ENCODE measurements at places on chromosomes 1 and 21.

GRCh38 chr1:202516434-202516877 lies 168.0 kb downstream of the PPP1R12B start:
- no peak for DNase-seq

DNA sequence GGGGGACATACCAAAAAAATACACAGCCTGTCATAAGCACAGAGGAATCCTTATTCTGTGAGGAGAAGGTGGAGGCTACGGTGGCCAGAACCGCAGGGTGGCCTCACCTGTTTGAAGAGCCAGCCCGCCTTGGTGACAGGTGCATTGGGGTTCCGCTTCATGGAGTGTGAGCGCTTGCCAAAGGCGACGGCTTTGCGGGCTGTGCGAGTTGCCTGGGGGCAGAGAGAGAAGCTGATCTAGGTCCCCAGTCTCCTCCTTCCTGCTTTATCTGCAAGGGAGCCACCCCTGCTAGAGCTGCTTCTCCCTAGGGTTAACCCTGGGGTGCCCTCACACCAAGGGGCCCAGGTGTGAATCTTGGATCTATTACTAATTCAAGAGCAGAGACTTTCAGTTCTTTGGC lies 54.3 kb upstream of the GOLT1A start:
- no peak for DNase-seq

GRCh38 chr1:214281720-214282629 lies 1.0 kb downstream of the SMYD2 start:
- peak; percentile 66 for DNase-seq

DNA sequence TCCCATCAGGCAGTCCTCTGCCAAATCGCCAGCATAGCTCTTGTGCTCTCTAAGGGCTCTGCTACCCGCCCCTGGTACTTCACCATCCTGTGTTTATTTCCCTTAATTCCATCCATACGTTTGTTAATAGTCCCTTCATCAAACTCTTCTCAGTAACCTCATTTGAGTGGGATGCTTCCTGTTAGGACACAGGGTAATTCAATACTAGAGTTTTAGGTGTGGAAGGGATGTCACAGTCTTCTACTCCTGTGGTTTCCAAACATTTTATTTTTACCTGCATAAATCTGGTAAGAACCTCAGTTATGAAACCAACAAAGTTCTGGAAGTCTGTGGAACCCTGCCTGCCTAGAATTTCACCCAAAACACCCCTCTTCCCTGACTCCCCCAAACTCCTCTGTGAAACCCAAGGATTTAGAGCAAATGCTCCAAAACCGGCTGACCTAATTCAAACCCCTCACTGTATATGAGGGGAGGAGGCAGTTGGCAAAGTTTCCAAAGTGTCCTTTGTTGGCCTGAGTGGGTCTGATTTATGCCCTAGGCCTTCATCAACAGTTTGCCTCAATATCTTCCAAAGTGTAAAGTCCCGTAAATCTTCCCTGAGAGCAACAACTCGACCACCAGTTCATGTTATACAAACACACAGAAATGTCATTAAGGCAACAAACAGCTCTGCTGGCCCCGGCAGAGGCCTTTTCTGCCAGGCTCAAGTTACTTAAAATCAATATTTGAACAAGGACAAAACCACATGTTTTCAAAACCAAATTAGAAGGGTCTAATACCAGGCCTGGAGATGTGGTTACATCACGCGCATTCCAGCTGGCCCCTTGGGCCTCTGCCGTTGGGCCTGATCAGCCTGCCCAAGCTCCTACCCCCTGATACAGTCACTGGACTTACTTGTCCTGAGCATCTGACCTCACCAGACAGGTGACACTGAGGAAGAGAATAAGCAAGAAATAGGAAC lies 82.4 kb upstream of the FGGY start:
- DNase-seq = no peak

DNA sequence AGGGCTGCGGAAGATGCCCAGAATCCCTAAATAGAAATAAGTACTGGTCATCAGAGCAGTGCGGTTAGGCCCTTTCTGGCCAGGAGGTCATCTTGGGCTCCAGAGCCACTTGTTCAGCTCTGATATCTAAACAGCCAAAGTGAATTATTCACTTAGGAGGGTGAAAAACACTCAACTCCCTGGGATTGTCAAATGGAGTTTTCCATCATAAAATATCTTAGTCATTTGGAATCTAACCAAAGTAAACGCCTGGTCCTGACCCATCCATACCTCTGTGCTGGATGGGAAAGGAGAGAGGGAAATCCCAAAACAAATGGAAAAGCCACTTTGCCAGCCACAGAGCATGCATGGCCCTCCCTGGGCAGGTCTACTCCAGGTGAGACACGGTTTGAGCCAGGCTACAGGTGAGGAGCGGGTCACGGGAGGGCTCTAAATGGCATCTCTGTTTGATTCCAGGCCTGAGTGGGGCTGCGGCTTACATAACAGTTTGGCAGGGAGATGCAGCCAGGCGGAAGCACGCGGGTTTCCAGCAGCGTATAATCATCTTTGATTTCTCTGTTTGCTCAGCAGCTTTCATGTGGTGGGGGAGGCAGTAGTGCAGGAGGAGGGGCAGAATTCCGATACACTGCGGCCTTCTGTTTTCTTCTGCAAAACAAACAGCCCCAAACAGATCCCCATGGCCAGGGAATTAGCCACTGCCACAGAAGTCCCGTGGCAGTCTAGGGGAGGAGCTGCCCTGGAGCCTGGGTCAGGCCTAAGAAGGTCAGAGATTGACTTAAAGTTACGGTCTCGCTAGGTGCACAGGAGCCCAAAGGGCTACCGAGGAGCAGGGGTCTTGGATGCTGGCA lies 59.1 kb upstream of the ZNF648 start:
- no peak for DNase-seq

GRCh38 chr1:109619576-109620400 lies at the start of the genes AMPD2 and GNAT2:
AMPD2 (plus strand) TSS chr1:109619837; CDS start chr1:109621176, 1,339 bp downstream.
GNAT2 (minus strand) TSS chr1:109619616; CDS start chr1:109612870, 6,746 bp downstream.
- DNase-seq = peak; percentile 83

GRCh38 chr1:74811436-74812179 lies 78.7 kb downstream of the TYW3 start:
- no peak for DNase-seq

- no peak for DNase-seq
Measured at GRCh38 chr1:179017383-179018326, 8.0 kb upstream of the FAM20B start.

- no peak for DNase-seq
Measured at GRCh38 chr1:3729594-3730542, 22.4 kb upstream of the CCDC27 start.

- no peak for DNase-seq
Measured at GRCh38 chr1:171083222-171083621, 7.5 kb upstream of the FMO3 start.

- no peak for DNase-seq
Measured at GRCh38 chr1:70727886-70728489, 316.9 kb downstream of the CTH start.

DNA sequence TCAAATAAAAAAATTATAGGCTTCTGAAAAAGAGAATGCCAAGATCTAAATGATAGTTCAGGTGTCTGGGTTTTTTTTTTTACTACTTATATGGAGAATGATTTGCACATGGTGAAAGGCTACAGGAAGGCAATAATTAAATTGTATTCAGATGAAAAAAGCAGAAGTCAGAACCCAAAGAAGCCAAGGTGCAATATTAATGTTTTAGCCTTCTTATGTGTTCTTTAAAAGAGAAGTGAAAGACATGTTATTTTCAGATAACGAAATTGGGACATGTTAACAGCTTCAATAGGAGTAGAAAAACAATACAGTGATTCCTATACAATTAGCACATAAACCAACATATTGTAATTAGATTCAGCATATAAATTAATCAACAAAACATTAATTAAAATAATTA lies 452.9 kb upstream of the PRMT6 start:
- no peak for DNase-seq

- DNase-seq = peak; percentile 14
Measured at GRCh38 chr1:202807451-202807925, 733 bp downstream of the KDM5B start.

GRCh38 chr1:193079187-193079586 lies 19.8 kb downstream of the RO60 start:
- DNase-seq = no peak

DNA sequence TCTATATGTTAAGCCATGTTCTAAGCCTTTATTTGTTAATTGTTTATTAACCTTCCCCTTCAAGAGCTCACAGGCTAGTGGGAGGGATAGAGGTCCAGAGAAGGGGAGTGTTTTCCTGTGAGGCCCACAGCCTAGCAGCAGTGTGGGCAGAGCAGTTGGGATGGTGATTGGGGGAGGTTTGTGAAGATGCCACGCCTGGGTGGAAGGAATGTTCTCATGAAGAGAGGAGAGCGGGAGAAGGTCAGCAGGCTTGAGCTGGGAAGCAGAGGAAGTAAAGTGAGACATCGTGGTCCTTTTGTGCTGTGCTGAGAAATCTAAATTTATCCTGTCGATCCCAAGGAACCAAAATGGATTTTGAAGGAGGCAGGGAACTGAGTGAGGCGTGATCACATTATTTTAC lies 42.6 kb downstream of the TRAPPC10 start:
- no peak for DNase-seq

- peak; percentile 10 for DNase-seq
Measured at GRCh38 chr1:46719689-46720088, 775 bp upstream of the EFCAB14 start.

DNA sequence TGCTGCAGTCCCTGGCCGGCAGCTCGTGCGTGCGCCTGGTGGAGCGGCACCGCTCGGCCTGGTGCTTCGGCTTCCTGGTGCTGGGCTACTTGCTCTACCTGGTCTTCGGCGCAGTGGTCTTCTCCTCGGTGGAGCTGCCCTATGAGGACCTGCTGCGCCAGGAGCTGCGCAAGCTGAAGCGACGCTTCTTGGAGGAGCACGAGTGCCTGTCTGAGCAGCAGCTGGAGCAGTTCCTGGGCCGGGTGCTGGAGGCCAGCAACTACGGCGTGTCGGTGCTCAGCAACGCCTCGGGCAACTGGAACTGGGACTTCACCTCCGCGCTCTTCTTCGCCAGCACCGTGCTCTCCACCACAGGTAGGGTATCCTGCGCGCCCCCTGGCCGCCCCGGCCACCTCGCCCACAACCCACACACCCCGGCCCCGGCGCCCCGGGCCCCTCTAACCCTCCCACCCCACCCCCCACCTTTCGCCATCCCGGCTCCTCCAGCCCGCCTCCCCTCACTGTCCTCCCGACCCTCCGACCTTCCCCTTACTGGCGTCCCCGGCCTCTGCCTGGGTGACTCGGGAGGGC lies 352 bp downstream of the KCNK1 start:
- DNase-seq = no peak

- DNase-seq = no peak
Measured at GRCh38 chr1:61084491-61085031, 2.2 kb downstream of the NFIA start.

DNA sequence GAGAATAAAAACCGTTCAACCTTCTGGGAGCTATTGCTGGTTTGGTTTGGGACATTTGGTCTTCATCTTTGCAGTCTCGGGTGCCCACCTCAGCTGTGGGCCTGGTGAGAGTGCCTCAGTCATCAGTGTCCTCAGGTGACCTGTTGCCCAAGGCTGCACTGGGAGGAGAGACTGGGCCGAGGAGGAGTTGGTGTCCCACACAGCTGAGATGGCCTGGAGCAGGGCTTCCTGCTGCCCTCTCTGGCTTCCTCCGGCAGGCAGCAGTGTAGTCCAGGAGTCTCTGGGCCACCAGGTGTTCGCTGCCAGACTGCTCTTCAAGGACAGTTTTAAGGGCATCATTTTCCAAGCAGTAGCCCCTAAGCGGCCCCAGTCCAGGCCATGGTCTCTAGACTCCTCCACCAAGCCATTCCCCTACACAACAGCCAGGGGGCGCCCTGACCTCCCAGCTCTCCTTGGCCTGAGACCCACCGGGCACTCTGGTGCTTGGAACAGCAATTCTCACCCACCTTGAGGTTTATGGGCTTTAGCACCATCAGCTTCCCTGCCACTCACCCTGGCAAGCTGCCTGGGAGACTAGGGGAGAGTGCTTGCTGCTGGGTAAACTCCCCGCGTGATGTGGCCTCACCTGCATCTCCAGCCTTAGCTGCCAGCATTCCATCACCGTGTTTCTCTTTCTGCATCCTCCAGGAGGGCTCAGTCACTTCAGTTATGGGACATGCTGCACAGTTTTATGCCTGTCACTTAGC lies 9.1 kb upstream of the SYTL1 start:
- peak; percentile 21 for DNase-seq

- no peak for DNase-seq
Measured at GRCh38 chr21:27164208-27165177, 197.6 kb upstream of the ADAMTS5 start.

DNA sequence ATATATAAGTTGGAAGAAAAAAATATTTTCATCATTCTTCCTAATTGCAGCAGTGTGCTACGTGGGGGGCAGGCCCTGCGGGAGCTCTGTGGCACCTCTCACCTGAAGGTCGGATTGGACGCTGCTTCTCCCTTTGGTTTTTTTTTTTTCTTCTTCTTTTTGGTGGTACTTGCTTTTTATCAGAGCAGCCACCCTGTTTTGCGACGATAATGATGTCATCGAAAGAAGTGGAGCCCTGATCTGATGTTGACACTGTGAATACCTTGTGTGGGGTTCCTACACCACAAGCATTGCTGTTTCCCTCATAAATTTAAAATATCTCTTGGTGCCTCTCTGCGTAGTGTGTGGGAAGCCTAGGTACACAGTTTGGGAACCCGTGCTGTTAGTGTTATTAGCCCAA lies 5.5 kb downstream of the TRAPPC10 start:
- no peak for DNase-seq

DNA sequence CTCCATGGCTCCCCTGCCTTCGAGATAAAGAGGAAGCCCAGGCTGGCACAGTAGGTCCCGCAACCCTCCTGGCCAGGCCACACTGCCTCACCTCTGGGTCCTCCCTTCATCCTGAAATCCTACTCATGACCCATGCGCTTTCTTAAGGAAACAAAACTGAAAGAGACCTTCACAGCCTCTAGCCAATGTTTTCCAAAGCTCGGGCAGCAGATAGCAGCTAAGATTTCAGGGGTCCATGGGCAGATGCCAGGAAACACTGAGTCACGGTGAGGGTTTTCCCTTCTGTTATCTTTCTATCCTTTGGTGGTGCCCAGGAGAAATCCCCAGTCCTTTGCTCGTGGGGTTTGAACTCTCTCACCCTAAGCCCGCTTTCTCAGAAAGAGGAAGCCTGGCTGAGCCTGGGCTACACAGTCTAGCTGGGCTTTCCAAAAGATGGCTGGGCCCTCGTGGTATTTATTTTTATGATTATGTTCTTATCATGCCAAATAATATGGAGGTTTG lies 26.6 kb downstream of the TTC39A start:
- DNase-seq = no peak

DNA sequence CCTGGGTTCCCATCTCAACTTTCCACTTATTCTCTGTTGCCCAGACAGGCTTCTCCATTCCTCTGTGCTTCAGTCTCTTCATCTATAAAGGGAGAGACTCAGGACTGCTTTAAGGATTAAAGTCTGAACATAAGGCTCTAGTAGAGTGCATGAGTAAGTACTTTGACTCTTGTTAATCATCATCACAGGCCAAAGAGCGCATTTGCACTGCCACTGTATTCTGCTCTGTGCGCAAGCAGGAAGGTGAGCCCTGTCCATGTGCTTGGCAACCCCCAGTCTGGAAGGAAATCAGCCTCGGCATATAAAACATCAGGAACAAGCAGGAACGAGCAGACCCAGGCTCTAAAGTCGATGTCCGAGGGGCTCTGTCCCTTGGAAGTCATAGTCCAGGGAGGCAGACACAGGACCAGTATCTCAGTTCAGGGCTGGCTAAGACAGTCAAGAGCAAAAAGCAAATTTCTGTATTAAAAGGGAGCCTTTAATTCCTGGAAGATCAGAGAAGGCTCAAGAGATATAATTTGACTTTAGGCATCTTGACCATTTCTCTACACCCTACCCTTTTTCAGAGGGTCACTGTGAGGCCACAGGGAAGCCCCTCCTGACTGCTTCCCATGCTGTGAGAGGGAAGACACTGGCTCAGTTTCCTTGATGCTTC lies 131.2 kb downstream of the TRABD2B start:
- DNase-seq = no peak
